ENCODE measurements at places on chromosomes 12 and 14.

GRCh38 chr12:57874166-57875108 is 27.9 kb upstream of the CTDSP2 start:
- DNase-seq = no peak

DNA sequence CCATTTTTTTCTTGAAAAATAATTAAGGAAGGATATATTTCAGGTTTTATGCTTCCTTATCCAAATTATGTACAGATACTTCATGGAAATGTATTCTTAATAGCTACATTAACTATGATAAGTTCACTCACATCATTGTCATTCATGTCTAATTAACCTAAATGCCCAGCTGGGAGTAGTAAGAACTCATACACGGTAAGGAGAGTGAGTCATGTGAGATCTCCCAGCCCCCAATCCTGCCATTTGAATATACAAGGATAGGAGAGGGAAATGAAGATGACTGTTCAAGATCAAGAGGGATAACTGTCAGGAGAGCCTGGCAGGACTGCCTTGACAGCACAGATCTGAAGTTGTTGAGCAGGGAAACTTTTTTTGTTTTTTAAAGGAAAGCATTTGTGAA is 343.4 kb upstream of the USP15 start:
- DNase-seq = no peak

- DNase-seq = no peak
These were observed 35.5 kb downstream of the CIT start for GRCh38 chr12:119841433-119842210.

- DNase-seq = no peak
These were observed 14.1 kb upstream of the NUMB start for GRCh38 chr14:73472185-73473114.

GRCh38 chr12:78878459-78878858 is 13.9 kb downstream of the SYT1 start:
- no peak for DNase-seq

- DNase-seq = no peak
These were observed 35.9 kb upstream of the TMTC2 start for GRCh38 chr12:82650627-82651337.

DNA sequence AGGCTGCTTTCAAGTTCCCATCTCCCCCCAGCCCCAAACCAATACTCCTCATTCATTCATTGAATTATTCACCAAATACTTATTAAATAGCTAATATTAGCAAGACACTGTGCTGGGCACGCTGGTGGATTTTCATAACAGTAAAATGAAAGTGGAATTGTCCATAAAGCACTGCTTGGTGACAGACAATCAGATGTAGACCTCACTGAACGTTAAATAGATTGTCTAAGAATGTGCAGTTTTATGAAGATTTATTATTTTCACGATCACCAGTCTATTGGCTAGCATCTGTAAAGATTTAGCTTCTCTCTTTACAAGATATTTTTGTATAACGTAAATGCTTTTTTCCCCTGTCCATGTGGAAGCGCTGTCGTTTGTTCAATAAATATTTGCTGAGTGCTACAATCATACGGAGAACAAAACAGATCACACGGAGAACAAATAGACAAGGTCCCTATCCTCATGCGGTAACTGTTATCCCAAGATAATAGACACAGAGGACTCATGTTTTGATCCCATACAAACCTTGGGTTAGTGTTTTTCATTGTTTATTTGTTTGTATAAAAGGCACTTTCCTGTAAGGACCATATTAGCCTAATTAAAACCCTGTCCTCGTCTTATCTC is 397.6 kb downstream of the BCAT1 start:
- no peak for DNase-seq

- no peak for DNase-seq
These were observed 11.1 kb upstream of the FOXN3 start for GRCh38 chr14:89428173-89428523.

- DNase-seq = peak; percentile 17
These were observed 20.0 kb downstream of the BORCS5 start for GRCh38 chr12:12376646-12377448.

- DNase-seq = no peak
These were observed 53.3 kb downstream of the TMTC1 start for GRCh38 chr12:29730481-29730880.

DNA sequence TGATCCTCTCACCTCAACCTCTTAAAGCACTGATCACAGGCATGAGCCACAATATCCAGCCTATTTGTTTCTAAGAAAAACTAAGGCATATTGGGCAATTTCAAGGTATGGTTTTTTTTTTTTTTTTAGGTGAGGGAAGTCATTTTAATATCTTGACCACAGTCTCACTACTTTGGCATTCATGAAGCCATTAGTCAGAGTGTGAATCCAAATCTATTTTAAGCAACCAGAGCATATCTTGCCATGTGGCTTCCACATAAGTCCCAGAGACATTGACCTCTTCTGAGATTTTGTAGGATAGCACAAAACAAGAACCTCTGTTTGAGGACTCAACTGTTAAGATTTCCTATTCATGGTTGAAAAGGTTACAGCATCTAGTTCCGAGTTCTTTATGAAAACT is 130.3 kb upstream of the RBM19 start:
- no peak for DNase-seq

DNA sequence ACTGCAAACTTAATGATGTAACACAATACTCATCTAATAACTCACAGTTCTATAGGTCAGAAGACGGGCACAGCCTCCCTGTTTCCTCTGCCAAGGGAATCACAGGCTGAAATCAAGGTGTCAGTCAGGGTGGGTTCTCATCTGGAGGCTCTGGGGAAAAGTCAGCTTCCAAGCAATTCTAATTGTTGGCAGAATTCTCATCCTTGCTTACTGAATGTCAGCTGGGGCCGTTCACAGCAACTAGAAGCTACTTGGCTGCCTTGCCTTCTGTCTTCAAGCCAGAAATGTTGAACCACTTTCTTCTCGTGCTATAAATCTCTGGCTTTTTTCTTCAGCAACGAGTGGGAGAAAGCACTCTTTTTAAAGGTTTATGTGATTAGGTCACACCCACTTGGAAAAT is 80.1 kb upstream of the PDZRN4 start:
- DNase-seq = no peak
